ENCODE measurements at places on chromosomes 2 and 18. TPM values are rescaled to one million over a fixed set of nuclear protein-coding genes. Genes with fewer than 3 reads are reported as not detected.
A peak's percentile ranks its signal among the peaks of the same experiment; 100 is the strongest.

The HAT1 gene
- 85.1 TPM for total RNA-seq

The RIT2 gene
- not detected for total RNA-seq

The PARD6G gene
- total RNA-seq, result 0.33 TPM

The IER3IP1 gene
- total RNA-seq, result 19.0 TPM

The SCN9A gene
- total RNA-seq, result not detected

The SLC4A1AP gene
- total RNA-seq, result 29.6 TPM

The DSG2 gene
- total RNA-seq, result 0.07 TPM

The CRYGC gene
- not detected for total RNA-seq

The ECEL1 gene
- not detected for total RNA-seq

DNA sequence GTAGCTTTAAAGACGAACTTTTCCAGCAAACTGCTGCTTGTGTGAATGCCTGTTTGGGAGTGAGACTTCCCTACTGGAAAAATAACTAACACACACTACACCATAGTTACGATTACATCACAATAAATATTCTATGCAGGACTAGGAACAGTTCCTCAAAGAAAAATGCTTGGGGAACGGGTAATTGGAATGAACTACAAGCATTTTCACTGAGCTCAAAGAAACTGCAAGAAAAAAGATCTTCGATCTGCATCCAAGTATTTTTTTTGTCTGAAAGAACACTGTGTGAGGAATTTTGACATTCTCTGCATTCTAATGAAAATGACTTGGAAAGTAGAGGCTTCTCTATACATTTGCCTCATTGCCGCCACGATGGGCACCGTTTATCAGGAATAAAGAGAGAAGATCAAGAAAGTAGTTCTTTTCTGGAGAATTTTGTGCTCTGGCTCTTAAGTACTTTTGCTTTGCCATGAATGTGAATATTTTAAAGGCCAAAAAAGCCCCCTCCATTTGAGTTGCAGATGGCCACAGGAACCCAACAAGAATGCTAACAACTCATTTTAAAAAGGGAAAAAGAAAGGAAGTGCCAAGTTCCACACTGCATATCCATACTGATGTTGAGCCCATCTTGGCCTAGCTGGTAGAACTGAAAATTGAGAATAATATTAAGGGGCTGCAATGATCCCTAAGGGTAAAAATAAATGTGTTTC is 13.6 kb downstream of the LYPD1 start:
- DNase-seq, result no peak
- H3K4me3 ChIP-seq, result no peak overlapping the region
- no peaks in the 10 kb centered on the region for H3K27me3 ChIP-seq
- no peaks in the 10 kb centered on the region for H3K4me1 ChIP-seq
- no peak overlapping the region for H3K27ac ChIP-seq

- H3K27me3 ChIP-seq, result no peaks in the 10 kb centered on the region
- no peaks in the 10 kb centered on the region for H3K36me3 ChIP-seq
- no peaks in the 10 kb centered on the region for H3K4me1 ChIP-seq
- no peak for DNase-seq
- no peak overlapping the region for H3K4me3 ChIP-seq
- no peak overlapping the region for H3K27ac ChIP-seq
Measured at GRCh38 chr2:75960472-75961009, 249.8 kb upstream of the GCFC2 start.

GRCh38 chr2:126536605-126537200 is 119.3 kb upstream of the GYPC start:
- H3K4me1 ChIP-seq, result no peaks in the 10 kb centered on the region
- H3K27ac ChIP-seq, result no peak overlapping the region
- no peak for DNase-seq

- H3K4me3 ChIP-seq, result no peak overlapping the region
- H3K27ac ChIP-seq, result no peak overlapping the region
- no peaks in the 10 kb centered on the region for H3K4me1 ChIP-seq
- H3K27me3 ChIP-seq, result no peaks in the 10 kb centered on the region
- no peak for DNase-seq
- no peaks in the 10 kb centered on the region for H3K36me3 ChIP-seq
Measured at GRCh38 chr2:164498836-164499235, 122.4 kb downstream of the GRB14 start.

GRCh38 chr2:11945139-11946126 is 199.0 kb downstream of the LPIN1 start:
- H3K4me1 ChIP-seq, result peaks cover 12% of the 10 kb centered on the region
- H3K36me3 ChIP-seq, result no peaks in the 10 kb centered on the region
- no peak overlapping the region for H3K27ac ChIP-seq

GRCh38 chr2:237189799-237190198 is 104.1 kb downstream of the COPS8 start:
- no peaks in the 10 kb centered on the region for H3K27me3 ChIP-seq
- H3K4me3 ChIP-seq, result no peak overlapping the region
- DNase-seq, result no peak
- H3K36me3 ChIP-seq, result no peaks in the 10 kb centered on the region
- H3K27ac ChIP-seq, result no peak overlapping the region

DNA sequence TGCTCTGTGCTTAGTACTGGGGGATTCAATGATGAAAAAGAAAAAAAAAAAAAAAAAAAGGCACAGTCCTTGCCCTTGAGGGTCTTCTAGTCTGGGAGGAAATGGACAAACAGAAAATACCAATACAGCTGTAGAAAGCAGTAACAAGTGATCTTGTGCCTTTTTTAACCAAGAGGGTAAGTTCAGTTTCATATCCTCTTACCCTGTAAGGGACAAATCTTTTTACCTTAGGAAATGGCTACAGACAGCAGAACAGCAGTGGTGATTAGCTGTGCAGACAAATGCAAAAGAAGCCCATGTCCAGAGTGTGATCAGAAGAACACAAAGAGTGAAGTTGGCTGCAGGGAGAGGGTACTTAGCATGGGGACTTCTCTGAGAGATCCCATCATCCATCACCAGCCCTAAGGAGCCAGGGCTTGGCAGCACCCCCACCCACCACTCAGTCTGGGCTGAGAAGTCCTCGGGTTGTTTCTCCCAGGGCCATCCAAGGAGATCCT is 102.9 kb downstream of the ALPK2 start:
- no peaks in the 10 kb centered on the region for H3K36me3 ChIP-seq
- no peak overlapping the region for H3K4me3 ChIP-seq
- no peak for DNase-seq
- no peaks in the 10 kb centered on the region for H3K4me1 ChIP-seq
- peaks cover 4% of the 10 kb centered on the region for H3K27me3 ChIP-seq

GRCh38 chr18:44743631-44744030 is 62.9 kb downstream of the SETBP1 start:
- no peaks in the 10 kb centered on the region for H3K36me3 ChIP-seq
- no peak overlapping the region for H3K4me3 ChIP-seq
- no peak for DNase-seq
- no peaks in the 10 kb centered on the region for H3K4me1 ChIP-seq
- H3K27ac ChIP-seq, result no peak overlapping the region

DNA sequence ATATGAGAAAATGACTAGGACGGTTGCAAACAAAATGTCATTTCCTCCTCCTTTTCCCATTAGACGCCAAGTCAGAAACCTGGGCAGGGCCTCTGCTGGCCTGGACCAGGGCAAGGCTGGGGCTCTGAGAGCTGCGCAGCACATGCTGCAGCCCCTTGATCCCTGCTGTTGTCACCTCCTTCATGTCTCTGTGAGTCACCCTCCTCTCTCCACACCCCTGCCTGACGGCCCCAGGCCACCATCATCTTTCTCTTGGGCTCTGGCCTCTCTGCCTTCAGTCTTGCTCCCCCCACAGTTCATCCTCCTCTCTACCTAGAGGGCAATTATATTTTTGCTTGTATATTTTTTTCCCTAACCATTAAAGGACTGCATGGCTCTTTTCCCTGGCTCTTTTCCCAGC is 10.0 kb downstream of the FLACC1 start:
- no peak for DNase-seq
- H3K36me3 ChIP-seq, result peaks cover 6% of the 10 kb centered on the region
- H3K27ac ChIP-seq, result no peak overlapping the region
- H3K4me1 ChIP-seq, result no peaks in the 10 kb centered on the region
- H3K4me3 ChIP-seq, result no peak overlapping the region

DNA sequence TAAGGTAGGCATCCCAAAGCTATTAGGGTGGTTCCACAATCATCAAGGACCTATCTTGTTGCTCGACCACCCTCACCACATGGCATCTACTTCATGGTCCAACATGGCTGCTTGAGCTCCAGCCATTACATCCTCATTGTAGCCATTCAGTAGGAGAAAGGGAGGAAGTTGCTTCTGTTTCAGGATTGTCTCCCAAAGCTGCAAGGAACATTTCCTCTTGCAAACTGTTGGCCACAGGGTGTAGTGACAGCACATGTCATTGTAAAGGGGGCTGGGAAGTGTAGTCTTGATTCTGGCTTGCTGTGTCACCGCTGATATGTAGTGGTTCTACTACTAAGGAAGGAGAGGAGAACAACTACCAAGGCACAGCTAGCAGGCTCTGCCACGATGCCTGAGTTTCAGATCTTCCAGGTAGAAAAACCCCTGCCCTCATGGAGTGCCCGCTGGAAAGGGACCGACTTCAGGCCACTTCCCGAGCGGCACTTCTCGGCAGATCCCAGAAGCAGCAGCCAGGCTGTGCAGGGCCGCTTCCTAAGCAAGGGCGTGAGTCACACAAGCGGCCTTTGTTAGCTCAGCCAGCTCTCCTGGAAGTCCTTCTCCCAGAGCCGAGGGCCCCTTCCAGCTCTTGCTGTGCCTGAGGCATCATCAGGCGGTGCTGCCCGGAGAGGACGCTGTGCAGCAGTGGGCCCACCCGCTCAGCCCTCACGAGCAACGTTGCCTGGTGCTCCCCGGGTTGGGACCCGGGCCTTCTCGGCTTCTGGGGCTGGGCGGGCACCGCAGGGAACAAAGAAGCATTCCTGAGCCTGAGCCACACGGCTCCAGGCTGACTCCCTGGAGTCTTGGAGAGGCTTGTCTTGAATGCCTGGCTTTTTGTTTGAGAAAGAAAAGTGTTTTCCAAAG is 58.2 kb downstream of the HS6ST1 start:
- no peaks in the 10 kb centered on the region for H3K27me3 ChIP-seq
- H3K27ac ChIP-seq, result no peak overlapping the region
- H3K4me1 ChIP-seq, result no peaks in the 10 kb centered on the region
- no peak for DNase-seq

- no peak overlapping the region for H3K27ac ChIP-seq
- H3K4me1 ChIP-seq, result no peaks in the 10 kb centered on the region
- no peak overlapping the region for H3K4me3 ChIP-seq
Measured at GRCh38 chr2:182652326-182652725, 63.7 kb upstream of the DNAJC10 start.

GRCh38 chr18:8097927-8098326 is 511.3 kb upstream of the RAB12 start:
- H3K27me3 ChIP-seq, result no peaks in the 10 kb centered on the region
- H3K36me3 ChIP-seq, result no peaks in the 10 kb centered on the region
- H3K27ac ChIP-seq, result no peak overlapping the region
- no peak for DNase-seq
- H3K4me3 ChIP-seq, result no peak overlapping the region

DNA sequence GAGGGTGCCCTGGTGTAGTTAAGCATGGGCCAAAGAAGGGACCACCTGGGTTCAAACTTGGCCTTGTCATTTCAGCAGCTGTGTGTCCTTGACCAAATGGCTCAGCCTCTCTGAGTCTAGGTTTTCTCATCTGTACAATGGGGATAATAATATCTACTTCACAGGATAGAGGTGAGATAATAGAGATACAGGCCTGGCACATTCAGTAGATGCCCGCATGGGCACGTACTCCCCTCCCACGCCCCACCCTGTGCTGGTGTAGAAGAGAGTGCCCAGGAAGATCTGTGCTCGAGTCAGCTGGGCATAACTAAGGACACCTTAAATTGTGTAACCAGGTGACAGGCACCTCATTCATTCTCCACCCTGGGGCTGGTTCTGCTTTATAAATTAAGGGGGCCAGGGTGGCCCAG is 8.4 kb upstream of the TMEM185B start:
- peaks cover 39% of the 10 kb centered on the region for H3K4me1 ChIP-seq
- H3K27ac ChIP-seq, result peak overlapping the region; percentile 58
- H3K36me3 ChIP-seq, result no peaks in the 10 kb centered on the region
- H3K27me3 ChIP-seq, result no peaks in the 10 kb centered on the region

DNA sequence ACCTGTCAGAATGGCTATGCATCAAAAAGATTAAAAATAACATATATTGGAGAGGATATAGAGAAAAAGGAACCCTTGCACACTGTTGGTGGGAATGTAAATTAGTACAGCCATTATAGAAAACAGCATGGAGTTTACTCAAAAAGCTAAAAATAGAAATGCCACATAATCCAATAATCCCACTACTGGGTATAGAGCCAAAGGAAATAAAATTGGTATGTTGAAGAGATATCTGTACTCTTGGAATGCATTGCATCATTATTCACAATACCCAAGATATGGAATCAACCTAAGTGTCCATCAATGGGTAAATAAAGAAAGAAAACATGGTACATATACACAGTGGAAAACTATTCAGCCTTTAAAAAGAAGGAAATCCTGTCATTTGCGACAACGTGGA is 77.2 kb downstream of the C1D start:
- DNase-seq, result no peak
- H3K4me1 ChIP-seq, result no peaks in the 10 kb centered on the region
- no peaks in the 10 kb centered on the region for H3K36me3 ChIP-seq
- no peak overlapping the region for H3K27ac ChIP-seq
- no peak overlapping the region for H3K4me3 ChIP-seq
- H3K27me3 ChIP-seq, result no peaks in the 10 kb centered on the region

GRCh38 chr18:62445386-62445917 is 77.4 kb upstream of the ZCCHC2 start:
- no peaks in the 10 kb centered on the region for H3K27me3 ChIP-seq
- no peak overlapping the region for H3K4me3 ChIP-seq
- H3K4me1 ChIP-seq, result no peaks in the 10 kb centered on the region
- DNase-seq, result no peak
- H3K36me3 ChIP-seq, result no peaks in the 10 kb centered on the region
- no peak overlapping the region for H3K27ac ChIP-seq

GRCh38 chr18:70621710-70622109 is 332.9 kb downstream of the SOCS6 start:
- H3K27me3 ChIP-seq, result no peaks in the 10 kb centered on the region
- peaks cover 60% of the 10 kb centered on the region for H3K4me1 ChIP-seq
- H3K4me3 ChIP-seq, result peak overlapping the region; percentile 51
- no peaks in the 10 kb centered on the region for H3K36me3 ChIP-seq

Measured in CD8-positive, alpha-beta memory T cell (primary cell).